Activated naive CD4-positive, alpha-beta T cell treated with anti-CD3 and anti-CD28 coated beads, Interleukin-2, amount 10 ng/mL, durations not matched to agents 7 days and 5 days (primary cell): ENCODE measurements at places on chromosomes 11 and 22.

- H3K27me3 ChIP-seq, result peaks cover 24% of the 10 kb centered on the region
- H3K27ac ChIP-seq, result no peak overlapping the region
- peak overlapping the region; percentile 37 for H3K4me3 ChIP-seq
- H3K4me1 ChIP-seq, result peaks cover 7% of the 10 kb centered on the region
Measured at GRCh38 chr11:22192289-22192641, 620 bp upstream of the ANO5 start.

DNA sequence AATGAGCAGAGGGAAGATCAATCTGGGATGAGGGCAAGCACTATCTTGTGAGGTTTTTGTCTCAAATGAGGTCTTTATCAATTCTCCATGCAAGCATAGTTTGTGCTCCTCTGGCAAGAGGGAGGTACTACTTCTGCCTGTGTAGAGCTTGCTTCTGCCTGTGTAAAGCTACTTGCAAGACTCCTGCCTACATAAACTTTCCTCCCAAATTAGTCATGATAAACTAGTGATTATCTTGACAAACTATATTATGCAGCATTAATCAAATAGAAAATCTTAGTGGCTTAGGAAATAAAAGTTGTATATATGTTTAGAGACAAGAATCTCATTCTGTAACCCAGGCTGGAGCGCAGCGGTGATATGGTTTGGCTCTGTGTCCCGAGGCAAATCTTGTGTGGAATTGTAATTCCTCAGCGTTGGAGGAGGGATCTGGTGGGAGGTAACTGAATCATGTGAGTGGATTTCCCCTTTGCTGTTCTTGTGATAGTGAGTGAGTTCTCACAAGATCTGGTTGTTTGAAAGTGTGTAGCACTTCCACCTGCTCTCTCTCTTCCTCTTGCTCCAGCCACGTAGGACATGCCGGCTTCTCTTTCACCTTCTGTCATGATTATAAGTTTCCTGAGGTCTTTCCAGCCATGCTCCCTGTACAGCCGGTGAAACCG, 8.0 kb upstream of the MMP10 start:
- no peaks in the 10 kb centered on the region for H3K4me1 ChIP-seq
- no peaks in the 10 kb centered on the region for H3K27me3 ChIP-seq
- H3K27ac ChIP-seq, result no peak overlapping the region
- no peaks in the 10 kb centered on the region for H3K36me3 ChIP-seq
- H3K4me3 ChIP-seq, result no peak overlapping the region

- H3K27me3 ChIP-seq, result no peaks in the 10 kb centered on the region
- H3K4me1 ChIP-seq, result peaks cover 6% of the 10 kb centered on the region
- no peak overlapping the region for H3K4me3 ChIP-seq
- no peak for DNase-seq
- peaks cover 19% of the 10 kb centered on the region for H3K36me3 ChIP-seq
Measured at GRCh38 chr22:23264610-23265367, 84.5 kb downstream of the BCR start.

DNA sequence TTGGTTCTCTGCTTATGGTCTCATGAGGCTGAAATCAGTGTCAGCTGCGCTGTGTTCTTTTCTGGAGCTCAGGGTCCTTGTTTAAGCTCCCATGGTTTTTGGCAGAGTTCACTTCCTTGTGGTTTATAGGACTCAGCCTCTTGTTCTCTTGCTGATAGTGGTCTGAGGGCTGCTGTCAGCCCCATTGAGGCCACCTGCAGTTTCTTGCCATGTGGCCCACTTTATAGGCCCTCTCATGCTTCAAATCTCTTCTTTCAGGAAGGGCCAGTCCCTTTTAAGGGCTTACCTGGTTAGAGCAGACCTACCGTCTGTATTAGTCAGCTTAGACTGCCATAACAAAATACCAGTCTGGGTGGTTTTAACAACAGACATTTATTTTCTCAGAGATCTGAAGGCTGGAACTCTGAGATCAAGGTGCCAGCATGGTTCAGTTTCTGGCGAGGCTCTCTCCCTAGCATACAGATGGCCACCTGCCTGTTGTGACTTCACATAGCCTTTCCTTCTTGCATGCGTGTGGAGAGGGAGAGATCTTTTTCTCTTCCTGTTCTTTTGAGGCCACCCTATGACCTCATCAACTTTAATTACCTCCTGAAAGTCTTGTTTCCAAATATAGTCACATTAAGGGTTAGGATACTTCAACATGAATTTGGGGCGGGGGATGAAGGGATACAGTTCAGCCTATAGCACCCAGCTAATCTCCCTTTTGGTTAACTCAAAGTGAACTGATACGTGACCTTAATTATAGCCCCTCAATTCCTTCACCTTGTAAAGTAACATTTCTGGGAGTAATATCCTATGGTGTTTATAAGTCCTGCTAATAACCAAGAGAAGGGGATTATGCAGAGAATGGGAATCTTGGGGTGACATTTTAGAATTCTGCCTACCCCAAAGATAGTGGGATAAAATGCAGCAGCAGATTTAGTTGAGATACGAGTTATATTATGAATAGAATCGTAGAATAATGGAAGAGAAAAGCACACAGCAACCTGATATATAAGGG, 131.8 kb downstream of the UVRAG start:
- H3K27me3 ChIP-seq, result no peaks in the 10 kb centered on the region
- peaks cover 2% of the 10 kb centered on the region for H3K4me1 ChIP-seq
- DNase-seq, result no peak
- no peaks in the 10 kb centered on the region for H3K36me3 ChIP-seq
- no peak overlapping the region for H3K4me3 ChIP-seq

- no peaks in the 10 kb centered on the region for H3K36me3 ChIP-seq
- no peak overlapping the region for H3K27ac ChIP-seq
Measured at GRCh38 chr11:31000381-31000780, 369.2 kb downstream of the DCDC1 start.

- no peaks in the 10 kb centered on the region for H3K4me1 ChIP-seq
- no peaks in the 10 kb centered on the region for H3K27me3 ChIP-seq
- DNase-seq, result no peak
- no peak overlapping the region for H3K4me3 ChIP-seq
- H3K36me3 ChIP-seq, result peaks cover 27% of the 10 kb centered on the region
Measured at GRCh38 chr11:68052137-68052873, 13.5 kb downstream of the TCIRG1 start.

- peak; percentile 12 for DNase-seq
- no peak overlapping the region for H3K27ac ChIP-seq
- no peaks in the 10 kb centered on the region for H3K36me3 ChIP-seq
- no peak overlapping the region for H3K4me3 ChIP-seq
- no peaks in the 10 kb centered on the region for H3K27me3 ChIP-seq
Measured at GRCh38 chr22:48940266-48941032, 887.2 kb downstream of the BRD1 start.

DNA sequence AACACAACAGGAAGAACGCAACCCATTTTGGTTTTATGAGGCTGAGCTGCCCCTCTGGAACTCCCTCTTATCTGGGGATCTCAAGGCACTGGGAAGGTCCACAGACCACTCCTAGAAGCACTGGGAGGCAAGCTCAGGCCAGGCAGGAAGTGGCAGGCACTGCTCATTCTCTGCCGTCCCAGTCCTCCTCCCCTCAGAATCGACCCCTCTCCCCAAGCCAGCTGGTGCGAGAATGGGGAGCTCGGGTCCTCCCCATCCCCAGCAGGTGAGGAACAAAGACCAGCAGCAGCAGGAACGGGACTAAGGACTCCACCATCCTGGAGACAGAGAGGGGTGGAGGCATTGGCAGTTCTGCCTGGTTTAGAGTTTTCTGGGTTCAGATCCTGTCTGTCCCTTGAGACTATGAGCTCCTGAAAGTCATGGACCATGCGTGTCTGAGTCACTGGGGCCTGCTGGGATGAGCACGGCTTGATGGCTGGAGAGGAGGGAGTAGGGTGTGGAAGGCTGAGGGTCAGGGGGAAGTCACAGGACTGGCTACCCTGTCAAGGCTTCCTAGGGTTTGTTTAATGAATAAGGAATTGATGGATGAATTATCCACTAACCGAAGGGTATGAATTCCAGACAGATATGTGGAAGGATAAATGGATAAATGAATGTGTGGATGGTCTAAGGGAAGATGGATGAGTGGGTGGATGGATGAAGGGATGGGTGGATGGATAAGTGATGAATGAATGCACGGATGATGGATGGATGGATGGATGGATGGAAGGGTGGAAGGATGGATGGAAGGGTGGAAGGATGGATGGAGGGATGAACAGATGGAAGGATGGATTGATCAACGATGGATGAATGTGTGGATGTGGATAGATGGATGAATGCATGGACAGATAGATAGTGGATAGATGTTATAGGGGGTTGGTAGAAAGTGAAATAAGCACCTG, 6.4 kb downstream of the MYEOV start:
- peak overlapping the region; percentile 42 for H3K27ac ChIP-seq
- no peak overlapping the region for H3K4me3 ChIP-seq
- H3K27me3 ChIP-seq, result peaks cover 31% of the 10 kb centered on the region
- H3K4me1 ChIP-seq, result peaks cover 61% of the 10 kb centered on the region

GRCh38 chr11:57413681-57414080, 13.2 kb downstream of the SLC43A3 start:
- no peak overlapping the region for H3K4me3 ChIP-seq
- DNase-seq, result no peak
- peaks cover 59% of the 10 kb centered on the region for H3K36me3 ChIP-seq
- H3K4me1 ChIP-seq, result peaks cover 9% of the 10 kb centered on the region
- H3K27me3 ChIP-seq, result no peaks in the 10 kb centered on the region

- DNase-seq, result no peak
- H3K27me3 ChIP-seq, result peaks cover 83% of the 10 kb centered on the region
- H3K4me3 ChIP-seq, result no peak overlapping the region
- no peak overlapping the region for H3K27ac ChIP-seq
- H3K36me3 ChIP-seq, result no peaks in the 10 kb centered on the region
Measured at GRCh38 chr22:37501610-37502341, 15.6 kb upstream of the MFNG start.

DNA sequence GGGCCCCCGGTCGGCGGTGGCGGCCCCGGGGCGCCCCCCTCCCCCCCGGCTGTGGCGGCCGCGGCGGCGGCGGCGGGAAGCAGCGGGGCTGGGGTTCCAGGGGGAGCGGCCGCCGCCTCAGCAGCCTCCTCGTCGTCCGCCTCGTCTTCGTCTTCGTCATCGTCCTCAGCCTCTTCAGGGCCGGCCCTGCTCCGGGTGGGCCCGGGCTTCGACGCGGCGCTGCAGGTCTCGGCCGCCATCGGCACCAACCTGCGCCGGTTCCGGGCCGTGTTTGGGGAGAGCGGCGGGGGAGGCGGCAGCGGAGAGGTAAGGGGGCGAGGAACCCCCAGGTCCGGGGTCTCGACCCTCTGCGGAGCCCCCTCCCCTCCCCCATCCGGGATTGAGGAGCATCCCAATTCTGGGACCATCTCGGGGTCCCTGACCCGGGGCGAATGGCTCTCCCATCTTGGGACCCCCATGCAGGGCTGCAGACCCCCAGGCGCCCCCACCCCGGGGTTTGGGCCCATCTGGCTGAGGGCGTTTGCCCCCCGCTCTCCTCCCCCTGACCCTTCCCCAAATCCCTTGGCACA, 431 bp downstream of the KMT2A start:
- peaks cover 15% of the 10 kb centered on the region for H3K36me3 ChIP-seq
- peak overlapping the region; percentile 94 for H3K27ac ChIP-seq
- peak overlapping the region; percentile 93 for H3K4me3 ChIP-seq
- peak; percentile 63 for DNase-seq
- peaks cover 49% of the 10 kb centered on the region for H3K4me1 ChIP-seq
- H3K27me3 ChIP-seq, result peaks cover 9% of the 10 kb centered on the region

DNA sequence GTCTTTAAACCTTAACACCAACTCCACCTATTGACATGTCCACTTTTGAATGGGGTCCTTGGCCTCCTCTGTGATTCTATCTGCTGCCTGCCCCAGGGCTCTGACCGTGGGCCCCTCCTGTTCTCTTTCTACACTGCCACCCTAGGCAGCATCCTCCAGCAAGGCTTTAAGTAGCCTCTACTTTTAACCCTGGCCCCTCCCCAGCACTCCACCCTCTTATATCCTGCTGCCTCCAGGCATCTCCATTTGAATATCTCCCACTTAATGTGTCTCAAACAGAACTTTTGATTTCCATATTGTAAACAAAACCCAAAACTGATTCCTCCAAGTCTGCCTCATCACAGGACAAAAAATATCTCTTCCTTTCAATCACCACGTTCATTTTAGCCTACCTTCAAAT, 90.5 kb upstream of the ARHGAP32 start:
- no peak for DNase-seq
- H3K4me3 ChIP-seq, result no peak overlapping the region
- H3K27me3 ChIP-seq, result peaks cover 30% of the 10 kb centered on the region
- H3K4me1 ChIP-seq, result peaks cover 36% of the 10 kb centered on the region
- no peaks in the 10 kb centered on the region for H3K36me3 ChIP-seq

- no peaks in the 10 kb centered on the region for H3K27me3 ChIP-seq
- H3K36me3 ChIP-seq, result no peaks in the 10 kb centered on the region
- H3K4me3 ChIP-seq, result no peak overlapping the region
Measured at GRCh38 chr11:105357764-105358163, 218.2 kb upstream of the CARD18 start.

DNA sequence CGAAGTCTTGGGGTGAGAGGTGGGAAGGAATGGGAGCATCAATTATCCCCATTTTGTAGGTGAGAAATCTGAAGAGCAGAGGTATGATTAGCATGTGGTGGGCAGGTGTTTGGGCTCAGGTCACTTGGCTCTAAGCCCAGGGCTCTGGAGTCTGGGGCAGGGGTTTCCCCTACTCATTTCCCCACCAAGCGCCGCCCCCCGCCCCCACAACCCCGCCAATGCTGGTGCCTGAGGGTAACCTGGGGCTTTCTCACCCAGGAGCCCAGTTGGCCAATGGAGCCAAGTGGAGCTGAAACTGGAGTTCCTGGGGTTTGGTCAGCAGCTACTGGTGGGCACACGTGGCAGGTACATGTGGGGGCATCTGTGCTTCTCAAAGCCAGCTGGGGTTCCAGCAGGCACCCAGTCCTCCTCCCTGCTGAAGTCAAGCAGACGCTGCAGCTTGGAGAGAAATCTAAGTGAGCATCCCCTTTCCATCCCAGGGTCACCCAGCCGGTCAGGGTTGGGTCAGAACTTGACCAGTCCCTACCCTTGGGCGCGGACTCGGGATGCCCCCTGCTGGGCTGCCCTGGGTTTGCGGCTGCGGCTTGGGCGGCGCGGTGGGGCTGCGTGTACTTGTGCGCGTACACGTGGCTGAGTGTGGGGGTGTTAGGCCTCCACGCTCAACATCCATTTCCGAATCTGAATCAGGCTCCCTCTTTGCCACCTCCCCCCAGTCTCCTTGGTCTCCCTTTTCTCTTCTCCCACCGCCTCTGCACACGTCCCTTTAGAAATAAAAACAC, 1.7 kb upstream of the CHRM1 start:
- peaks cover 100% of the 10 kb centered on the region for H3K27me3 ChIP-seq
- H3K27ac ChIP-seq, result no peak overlapping the region
- peaks cover 2% of the 10 kb centered on the region for H3K36me3 ChIP-seq
- H3K4me1 ChIP-seq, result peaks cover 23% of the 10 kb centered on the region

- H3K27ac ChIP-seq, result no peak overlapping the region
- no peaks in the 10 kb centered on the region for H3K36me3 ChIP-seq
- H3K4me1 ChIP-seq, result no peaks in the 10 kb centered on the region
- no peaks in the 10 kb centered on the region for H3K27me3 ChIP-seq
Measured at GRCh38 chr11:114819028-114819427, 140.7 kb downstream of the NXPE2 start.

- H3K27me3 ChIP-seq, result peaks cover 52% of the 10 kb centered on the region
- H3K4me1 ChIP-seq, result no peaks in the 10 kb centered on the region
- peak; percentile 27 for DNase-seq
- peak overlapping the region; percentile 72 for H3K27ac ChIP-seq
- H3K4me3 ChIP-seq, result no peak overlapping the region
- no peaks in the 10 kb centered on the region for H3K36me3 ChIP-seq
Measured at GRCh38 chr22:48574776-48575617, 1252.7 kb downstream of the BRD1 start.
